Stimulated activated CD4-positive, alpha-beta T cell treated with anti-CD3 and anti-CD28 coated beads, Interleukin-4, amount 100 ng/mL, for 4 hours (primary cell): ENCODE measurements at places on chromosomes 1 and 21.

- DNase-seq, result no peak
Observed at GRCh38 chr1:50342525-50342924, 80.7 kb downstream of the DMRTA2 start.

GRCh38 chr1:238176441-238176840, 285.7 kb upstream of the ZP4 start:
- no peak for DNase-seq

GRCh38 chr1:175254190-175254589, 61.6 kb upstream of the KIAA0040 start:
- no peak for DNase-seq

- DNase-seq, result no peak
Observed at GRCh38 chr1:36822648-36823047, 211.7 kb downstream of the GRIK3 start.

- DNase-seq, result peak; percentile 5
Observed at GRCh38 chr1:108747171-108747850, 837 bp downstream of the STXBP3 start.

DNA sequence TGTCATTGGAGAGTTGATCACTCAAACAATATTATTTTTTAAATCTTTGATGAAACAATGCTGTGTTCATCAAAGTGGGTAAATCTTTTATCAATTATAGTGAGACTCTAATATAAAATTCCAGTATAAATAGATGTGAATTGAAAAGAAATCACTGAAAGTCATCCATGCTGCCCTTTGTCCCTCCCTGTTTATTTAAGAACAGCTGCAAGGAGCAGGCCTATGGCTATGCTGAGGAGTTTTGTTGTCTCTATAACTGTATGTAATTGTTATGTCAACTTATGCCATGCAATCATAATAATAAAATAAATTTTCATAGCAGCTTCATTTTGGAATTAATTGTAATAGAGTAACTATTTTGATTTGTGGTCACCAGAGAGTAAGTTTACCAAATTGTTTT, 1272.4 kb upstream of the ADGRL4 start:
- no peak for DNase-seq

GRCh38 chr1:234751678-234752077, 141.7 kb upstream of the IRF2BP2 start:
- no peak for DNase-seq

DNA sequence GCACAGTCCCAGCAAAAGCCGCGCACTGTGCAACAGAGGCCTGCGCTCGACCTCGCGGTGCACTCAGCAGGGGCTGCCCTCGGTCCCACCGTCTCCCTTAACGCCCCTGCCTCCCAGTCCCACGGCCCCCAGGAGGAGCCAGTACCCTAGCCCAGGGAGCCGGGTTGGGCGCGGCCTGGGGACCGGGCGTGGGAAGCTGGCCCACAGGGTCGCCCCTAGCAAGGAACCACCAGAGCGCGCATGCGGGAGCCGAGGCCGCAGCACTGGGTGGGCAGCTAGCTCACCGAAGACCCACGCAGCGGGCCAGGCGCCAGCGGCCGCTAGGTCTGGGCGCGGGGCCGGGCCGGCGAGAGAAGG, 21.6 kb upstream of the ZNF678 start:
- no peak for DNase-seq

DNA sequence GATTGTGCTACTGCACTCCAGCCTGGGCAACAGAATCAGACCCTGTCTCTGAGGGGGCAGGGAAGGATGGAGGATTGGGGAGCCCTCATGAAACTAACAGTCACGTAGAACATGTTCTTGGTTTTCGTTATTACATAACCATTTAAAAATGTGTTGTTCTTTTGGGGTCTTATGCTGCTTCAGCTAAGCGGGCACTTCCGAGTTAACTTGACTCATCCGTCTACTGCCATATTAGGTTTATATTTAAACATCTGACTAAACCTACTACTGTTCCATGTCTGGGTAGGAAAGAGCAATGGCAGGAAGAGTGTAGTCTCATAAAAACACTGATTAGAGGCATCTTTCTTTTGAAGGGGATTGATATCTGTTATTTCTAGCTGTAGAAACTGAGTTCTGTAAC, 59.5 kb upstream of the BMP8A start:
- no peak for DNase-seq

GRCh38 chr1:154758346-154758745, 111.7 kb downstream of the KCNN3 start:
- no peak for DNase-seq

DNA sequence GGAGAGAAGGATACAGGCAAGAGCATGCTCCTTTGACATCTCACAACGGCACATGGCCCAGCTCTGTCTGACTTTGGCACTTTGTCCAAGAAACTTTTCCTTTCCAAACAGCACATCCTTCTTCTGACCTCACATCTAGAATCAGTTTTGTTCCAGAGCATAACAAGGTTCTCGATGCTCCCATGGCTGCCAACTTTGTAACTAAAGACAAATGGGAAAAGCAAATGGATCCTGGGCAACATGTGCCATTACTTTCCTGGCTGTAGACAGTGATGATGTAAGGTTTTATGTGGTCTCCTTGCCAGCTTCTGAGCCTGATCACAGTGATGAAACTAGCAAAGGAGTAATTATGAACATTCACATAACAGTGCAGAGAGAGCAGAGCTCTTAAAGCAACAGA, 171.8 kb upstream of the C1orf87 start:
- DNase-seq, result no peak

- DNase-seq, result no peak
Observed at GRCh38 chr1:157472959-157473358, 79.4 kb downstream of the FCRL5 start.

- no peak for DNase-seq
Observed at GRCh38 chr1:16127676-16128337, 28.1 kb downstream of the EPHA2 start.

- DNase-seq, result peak; percentile 33
Observed at GRCh38 chr1:154403261-154403943, 1.7 kb upstream of the IL6R start.

- DNase-seq, result no peak
Observed at GRCh38 chr1:205243350-205244191, 15.8 kb downstream of the TMCC2 start.

DNA sequence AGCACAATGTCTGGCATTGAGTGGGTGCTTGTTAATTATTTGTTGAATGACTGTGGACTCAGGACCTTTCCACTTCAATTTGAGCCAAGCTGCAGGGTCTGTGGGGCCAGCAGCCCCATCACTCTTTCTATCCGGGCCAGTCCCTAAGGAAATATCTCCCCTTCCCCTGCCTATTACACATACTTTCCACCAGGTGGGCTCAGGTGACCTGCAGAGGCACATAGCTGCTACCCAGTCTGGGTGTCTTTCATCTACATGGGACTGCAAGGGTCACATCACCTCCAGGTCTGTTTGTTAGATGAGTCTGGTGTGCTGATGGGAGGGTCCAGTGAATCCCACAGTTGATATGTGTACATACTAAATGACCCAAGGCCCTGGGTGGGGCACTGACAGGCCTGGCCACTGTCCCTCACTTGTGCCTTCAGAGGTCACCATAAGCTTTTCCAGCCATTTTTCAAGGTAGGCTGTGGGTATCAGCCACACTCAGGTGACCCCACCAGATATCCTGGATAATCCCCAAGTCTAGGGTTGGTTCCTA, 59.5 kb upstream of the KDM4A start:
- DNase-seq, result no peak

- DNase-seq, result no peak
Observed at GRCh38 chr1:55604179-55604578, 389.0 kb upstream of the USP24 start.

DNA sequence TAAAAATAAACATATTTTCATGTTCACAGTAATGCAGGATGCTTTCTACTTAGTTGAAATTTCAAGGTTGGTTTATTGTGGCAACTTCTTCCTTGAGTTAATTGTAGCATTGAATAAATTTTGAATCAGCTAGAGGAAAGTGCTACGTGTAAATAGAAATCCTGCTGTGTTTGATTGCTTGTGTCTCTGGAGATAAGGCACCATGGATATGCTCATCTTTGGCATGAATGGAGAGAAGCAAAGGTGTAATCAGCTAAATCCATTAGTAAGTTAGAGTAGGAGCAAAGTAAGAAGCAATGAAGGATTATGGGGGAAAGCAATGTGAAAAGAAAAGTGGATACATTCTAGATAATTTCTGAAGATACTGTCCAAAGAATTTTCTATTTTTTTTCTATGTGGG, 331.1 kb downstream of the PTPRC start:
- no peak for DNase-seq

GRCh38 chr1:199273837-199274379, 635.1 kb downstream of the PTPRC start:
- no peak for DNase-seq

DNA sequence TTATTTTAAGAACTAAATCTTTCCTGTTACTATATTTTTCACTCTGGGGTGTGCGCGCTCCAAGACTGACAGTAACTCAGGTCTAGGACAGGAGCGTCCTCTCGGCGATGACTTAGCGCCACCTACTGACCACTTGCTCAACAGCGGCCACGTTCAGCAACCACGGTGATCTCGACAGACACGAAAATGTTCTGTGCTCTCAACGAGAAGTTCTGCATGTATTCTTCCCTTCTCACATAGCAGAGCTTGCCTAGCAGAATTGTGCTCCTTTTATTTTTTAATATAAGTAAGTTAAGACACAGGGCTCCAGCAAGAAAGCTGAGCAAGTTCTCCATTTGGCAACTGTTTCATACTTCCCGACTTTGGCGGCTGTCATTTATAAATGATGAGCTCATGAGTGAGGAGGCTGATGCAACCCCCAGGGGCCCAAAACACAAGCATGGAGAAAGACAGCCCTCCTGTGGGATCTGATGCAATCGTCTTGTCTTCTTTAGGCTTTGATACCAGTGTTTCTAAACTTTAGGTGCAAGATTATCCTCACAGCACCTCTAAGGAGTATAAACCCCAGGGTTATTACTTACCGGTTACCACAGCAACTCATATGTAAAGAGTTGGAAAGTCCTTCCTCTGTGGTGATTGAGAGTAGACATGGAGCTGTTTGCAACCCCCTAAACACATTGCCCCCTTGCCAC, 92.6 kb downstream of the HHIPL2 start:
- peak; percentile 74 for DNase-seq

GRCh38 chr1:230237009-230237370, 170.0 kb downstream of the GALNT2 start:
- DNase-seq, result no peak

GRCh38 chr1:223227486-223228196, 84.6 kb upstream of the TLR5 start:
- no peak for DNase-seq

- no peak for DNase-seq
Observed at GRCh38 chr1:226804907-226805759, 65.3 kb upstream of the PSEN2 start.

- DNase-seq, result no peak
Observed at GRCh38 chr1:224637936-224638335, 21.8 kb downstream of the CNIH3 start.

- no peak for DNase-seq
Observed at GRCh38 chr1:207500306-207500705, 4.3 kb downstream of the CR1 start.

DNA sequence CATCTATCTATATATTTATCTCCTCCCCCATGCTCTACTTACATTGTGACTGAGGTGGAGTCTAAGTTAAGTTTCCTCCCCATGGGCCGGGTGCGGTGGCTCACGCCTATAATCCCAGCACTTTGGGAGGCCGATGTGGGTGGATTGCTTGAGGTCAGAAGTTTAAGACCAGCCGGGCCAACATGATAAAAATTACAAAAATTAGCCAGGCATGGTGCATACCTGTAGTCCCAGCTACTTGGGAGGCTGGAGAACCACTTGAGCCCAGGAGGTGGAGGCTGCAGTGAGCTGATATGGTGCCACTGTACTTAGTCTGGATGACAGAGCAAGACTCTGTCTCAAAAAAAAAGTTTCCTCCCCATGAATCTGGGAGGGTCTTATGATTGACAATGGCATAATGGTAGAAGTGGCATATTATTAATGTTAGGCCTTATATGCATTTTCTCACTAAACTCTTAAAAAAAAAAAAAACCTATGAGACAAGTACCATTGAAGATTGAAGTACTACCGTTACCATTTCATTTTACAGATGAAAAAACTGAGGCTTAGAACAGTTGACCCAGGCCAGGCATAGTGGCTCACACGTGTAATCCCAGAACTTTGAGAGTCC, 11.2 kb downstream of the F11R start:
- DNase-seq, result no peak

- DNase-seq, result no peak
Observed at GRCh38 chr21:41961282-41961701, 7.5 kb upstream of the C2CD2 start.

- DNase-seq, result no peak
Observed at GRCh38 chr1:172599912-172600311, 59.0 kb upstream of the FASLG start.

GRCh38 chr1:206939841-206940587, 6.3 kb downstream of the PIGR start:
- DNase-seq, result no peak

DNA sequence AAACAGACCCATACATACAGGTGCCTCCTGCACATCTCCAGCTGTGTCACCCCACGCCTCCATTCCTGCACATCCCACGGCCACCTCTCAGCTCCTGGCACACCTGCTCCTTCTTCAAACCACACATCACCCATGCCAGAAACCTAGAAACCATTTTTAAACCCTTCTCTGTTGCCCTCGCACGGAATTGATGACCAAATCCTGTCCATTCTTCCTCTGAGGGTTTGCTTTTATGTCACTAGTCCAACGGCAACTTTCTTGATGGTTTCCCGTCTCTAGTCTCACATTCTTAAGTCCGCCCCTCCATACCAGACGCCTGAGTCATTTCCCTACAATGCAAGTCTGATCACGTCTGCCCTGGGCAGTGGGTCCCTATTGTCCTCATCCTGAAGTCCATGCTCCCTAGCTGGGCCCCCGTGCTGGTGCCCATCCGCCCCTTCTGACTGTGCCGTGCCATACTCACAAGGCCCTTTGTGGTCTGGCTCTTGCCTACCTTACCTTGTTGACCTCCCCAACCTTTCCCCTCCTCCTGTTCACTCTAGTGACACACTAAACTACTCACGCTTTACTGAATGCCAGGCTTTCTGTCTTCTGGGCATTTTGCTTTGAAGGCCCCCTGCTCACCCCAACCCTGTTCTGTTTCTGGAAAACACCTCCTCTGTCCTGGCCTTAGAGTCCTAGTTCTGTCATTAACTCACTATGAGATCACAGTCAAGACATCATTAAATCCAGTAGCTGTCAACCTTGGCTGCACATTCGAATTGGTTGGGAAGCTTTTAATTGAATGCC, 17.6 kb downstream of the SLC2A1 start:
- DNase-seq, result no peak

DNA sequence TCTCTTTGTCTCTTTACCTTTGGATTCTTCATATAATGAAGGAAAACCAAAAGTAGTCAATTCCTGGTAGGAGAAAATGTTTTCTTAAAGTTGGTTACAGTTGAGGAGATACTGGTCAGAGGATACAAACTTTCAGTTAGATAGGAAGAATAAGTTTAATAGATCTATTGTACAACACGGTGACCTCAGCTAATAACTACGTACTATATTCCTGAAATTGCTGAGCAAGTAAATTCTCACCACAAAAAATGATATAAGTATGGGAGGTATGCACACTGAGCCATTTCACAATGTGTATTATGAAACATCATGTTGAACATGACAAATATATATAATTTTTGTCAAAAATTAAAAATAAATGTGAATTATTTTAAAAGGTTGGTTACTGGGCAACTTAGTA, 20.4 kb downstream of the SSX2IP start:
- DNase-seq, result no peak

GRCh38 chr1:62318320-62318755, 896 bp downstream of the KANK4 start:
- no peak for DNase-seq
